HT-29 (cell line): ENCODE measurements at places on chromosomes 7 and 10.

DNA sequence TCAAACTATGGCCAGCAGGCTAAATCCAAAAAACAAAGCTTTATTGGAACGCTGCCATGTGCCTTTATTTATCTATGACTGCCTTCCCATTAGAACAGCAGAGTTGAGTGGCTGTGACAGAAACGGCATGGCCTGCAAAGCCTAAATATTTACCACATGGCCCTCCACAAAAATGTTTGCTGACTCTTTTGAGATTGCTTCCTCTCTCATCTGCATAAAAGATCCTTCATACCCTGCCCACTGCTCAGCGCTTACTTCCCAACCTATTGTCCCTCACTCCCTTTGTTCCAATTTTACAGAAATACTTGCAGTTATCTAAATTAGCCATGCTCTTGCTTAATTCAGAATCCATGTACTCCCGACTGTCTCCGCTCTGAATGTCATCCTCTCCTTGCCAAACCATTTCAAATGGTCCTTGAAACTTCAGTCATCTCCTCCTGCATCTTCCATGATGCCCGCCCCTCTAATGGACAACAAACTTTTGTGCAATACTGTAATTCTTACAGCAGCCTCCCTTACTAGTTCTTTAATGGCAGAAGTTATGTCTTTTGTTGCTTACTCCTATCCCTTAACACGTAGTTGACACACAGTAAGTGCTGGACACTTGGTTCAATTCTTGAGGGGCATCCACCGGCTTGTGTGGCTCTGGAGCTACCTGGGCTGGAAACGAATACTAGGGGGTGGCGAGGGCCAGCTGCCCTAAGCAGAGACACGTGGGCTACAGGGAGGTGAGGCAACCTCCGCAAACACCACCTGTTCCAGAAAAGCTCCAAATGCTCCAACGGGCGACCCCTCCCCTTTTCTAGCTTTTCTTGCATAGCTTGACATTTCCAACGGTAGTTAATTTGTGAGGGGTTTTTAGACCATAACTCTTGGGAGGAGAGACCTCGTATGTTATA is 832 bp downstream of the XRCC2 start:
- peak; percentile 71 for DNase-seq

GRCh38 chr7:111390000-111390399 is 172.3 kb downstream of the IMMP2L start:
- DNase-seq = no peak

GRCh38 chr7:744854-745430 is 17.9 kb upstream of the PRKAR1B start:
- no peak for DNase-seq

- no peak for DNase-seq
Measured at GRCh38 chr7:3978839-3979238, 677.8 kb downstream of the SDK1 start.

DNA sequence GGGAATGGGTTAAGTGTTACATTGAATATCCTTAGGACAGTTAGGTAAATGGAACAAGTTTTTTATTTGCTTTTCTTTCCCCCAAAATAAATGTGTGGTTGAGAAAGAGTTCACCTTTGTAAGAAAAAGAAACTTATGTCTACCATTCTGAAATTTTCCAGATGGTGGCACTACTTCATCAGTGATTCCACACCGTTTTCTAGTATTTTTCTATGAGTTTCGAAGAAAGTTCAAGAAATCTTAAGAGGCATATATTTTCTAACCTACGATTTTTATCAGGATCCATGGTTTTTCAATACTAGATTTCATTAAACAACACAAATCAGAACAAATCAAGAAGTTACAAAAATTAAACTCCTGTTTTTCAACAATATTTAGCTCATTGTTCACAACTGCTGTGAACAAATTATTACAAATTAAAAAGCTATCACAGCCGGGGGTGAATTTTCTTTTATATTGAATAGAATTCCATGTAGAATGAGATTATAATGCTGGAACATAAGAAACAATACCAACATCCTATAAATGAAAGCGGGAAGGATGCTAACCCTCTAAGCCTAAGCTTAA is 163.1 kb upstream of the NPVF start:
- DNase-seq = peak; percentile 34

DNA sequence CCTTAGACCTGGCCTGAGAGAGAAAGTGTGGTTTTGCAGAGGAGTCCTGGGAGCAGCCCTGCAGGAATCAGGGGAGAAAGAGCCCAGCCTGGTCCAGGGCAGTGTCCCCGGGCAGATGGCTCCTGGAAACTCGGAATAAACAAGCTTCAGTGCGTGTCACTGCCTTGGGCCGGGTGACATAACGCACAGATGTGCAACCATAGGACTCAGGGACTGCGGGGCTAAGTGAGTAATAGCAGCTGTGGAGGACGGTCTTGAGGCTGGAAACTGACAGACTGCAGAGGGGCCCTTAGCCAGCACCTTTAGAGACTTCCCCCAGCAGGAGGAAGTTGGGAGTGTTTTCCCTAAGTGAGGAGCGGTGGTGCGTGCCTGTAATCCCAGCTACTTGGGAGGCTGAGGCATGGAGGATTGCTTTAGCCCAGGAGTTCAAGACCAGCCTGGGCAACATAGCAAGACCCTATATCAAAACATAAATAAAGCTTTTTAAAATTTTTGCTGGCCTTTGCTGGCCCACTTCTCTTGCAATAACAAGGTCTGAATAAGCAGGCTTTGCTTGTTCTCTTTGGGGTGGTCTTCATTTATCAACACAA is 5.3 kb upstream of the CLIP2 start:
- DNase-seq = no peak

GRCh38 chr10:129030996-129031843 is 435.8 kb upstream of the MGMT start:
- DNase-seq = peak; percentile 62

- peak; percentile 55 for DNase-seq
Measured at GRCh38 chr7:110573862-110574528, 516.9 kb upstream of the LRRN3 start.

- no peak for DNase-seq
Measured at GRCh38 chr7:142263598-142264380, 5.9 kb upstream of the PRSS58 start.

GRCh38 chr10:107423903-107424302 is 259.4 kb upstream of the SORCS1 start:
- DNase-seq = no peak

GRCh38 chr7:3544202-3544601 is 243.2 kb downstream of the SDK1 start:
- no peak for DNase-seq

GRCh38 chr7:50450590-50451032 is 461 bp upstream of the FIGNL1 start:
- no peak for DNase-seq

DNA sequence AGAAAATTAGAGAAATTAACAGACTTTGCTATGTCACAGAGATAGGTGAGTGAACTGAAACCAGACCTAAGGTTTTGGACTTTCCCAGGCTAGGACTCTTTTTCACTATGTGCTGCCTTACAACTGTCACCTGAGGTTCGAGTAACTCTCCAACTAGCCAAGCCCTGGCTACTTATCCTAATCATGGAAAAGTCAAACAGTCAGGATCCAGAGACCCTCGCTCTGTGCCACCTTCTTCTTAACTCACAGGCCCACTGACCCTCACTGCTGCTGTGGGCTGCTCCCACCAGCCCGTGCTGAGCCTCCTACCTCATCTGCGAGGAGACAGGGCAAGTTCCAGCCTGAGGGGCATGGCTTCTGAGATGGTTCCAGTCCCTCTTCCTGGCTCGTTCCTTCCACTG is 211.4 kb upstream of the KLF14 start:
- DNase-seq = no peak

GRCh38 chr7:23938937-23939552 is 229.0 kb downstream of the STK31 start:
- peak; percentile 68 for DNase-seq

- no peak for DNase-seq
Measured at GRCh38 chr10:10055656-10056442, 961.8 kb upstream of the CELF2 start.

GRCh38 chr10:115001506-115002381 is 63.7 kb downstream of the TRUB1 start:
- DNase-seq = no peak

DNA sequence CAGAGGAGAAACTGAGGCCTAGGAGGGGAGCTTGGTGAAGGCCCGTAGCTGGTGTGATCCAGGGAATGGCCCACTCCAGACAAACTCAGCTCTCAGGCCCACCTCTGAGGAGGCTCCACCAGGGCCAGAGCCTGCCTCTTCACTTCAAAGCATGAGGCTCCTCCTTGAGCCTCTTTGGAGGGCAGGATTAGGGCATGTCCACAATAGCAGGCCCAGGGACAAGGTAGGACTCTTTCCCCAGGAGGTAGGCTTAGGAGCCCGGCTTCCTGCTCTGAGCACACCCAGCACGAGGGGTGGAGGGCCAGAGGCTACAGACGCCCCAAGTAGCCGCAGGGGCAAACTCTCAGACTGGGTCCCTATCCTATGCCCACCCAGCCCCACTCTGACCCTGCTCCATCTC is 164.6 kb upstream of the ZMIZ1 start:
- no peak for DNase-seq

DNA sequence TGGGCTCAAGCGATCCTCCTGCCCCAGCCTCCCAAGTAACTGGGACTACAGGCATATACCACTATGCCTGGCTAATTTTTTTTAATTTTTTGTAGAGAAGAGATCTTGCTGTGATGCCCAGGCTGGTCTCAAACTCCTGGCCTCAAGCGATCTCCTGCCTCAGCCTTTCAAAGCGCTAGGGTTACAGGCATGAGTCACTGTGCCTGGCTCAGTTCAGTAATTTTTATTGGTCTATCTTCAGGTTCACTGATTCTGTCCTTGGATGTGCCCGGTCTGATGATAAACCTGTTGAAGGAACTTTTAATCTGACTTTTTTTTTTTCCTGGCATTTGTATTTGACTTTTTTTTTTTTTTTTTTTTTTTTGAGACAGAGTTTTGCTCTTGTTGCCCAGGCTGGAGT is 40.1 kb upstream of the STRIP2 start:
- no peak for DNase-seq

GRCh38 chr7:118288098-118288497 is 63.6 kb downstream of the ANKRD7 start:
- DNase-seq = no peak

GRCh38 chr7:105298439-105298894 is 90.3 kb downstream of the SRPK2 start:
- DNase-seq = no peak

DNA sequence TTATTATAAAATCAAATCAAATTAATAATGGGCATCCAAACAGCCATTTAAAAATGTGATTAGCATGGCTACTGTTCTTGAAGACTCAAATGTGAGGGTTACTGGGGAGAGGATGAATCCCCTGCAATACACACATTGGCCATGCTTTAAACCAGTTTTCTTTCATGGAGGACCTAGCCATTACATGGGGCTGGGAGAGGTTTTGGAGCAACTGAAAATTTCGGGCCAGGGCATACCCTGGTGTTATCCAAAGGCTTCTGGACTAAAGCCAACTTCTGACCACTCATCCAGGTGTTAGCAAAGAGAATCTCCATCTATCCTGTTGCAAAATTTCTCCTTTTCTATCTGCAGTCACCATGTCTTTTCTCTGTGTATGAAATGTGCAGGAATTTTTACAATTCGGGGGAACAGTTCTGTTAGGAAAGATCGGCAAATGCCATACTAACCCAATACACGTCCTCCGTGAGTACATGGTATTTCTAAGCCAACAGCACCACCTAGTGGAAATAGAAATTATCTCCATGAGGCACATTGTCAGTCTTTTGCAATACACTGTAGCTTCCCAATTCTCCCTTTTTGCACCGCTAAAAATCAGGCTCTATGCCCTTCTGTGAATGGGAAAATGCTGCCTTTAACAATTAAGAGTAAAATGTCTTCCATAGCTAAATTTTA is 47.0 kb upstream of the ZNF107 start:
- peak; percentile 85 for DNase-seq

DNA sequence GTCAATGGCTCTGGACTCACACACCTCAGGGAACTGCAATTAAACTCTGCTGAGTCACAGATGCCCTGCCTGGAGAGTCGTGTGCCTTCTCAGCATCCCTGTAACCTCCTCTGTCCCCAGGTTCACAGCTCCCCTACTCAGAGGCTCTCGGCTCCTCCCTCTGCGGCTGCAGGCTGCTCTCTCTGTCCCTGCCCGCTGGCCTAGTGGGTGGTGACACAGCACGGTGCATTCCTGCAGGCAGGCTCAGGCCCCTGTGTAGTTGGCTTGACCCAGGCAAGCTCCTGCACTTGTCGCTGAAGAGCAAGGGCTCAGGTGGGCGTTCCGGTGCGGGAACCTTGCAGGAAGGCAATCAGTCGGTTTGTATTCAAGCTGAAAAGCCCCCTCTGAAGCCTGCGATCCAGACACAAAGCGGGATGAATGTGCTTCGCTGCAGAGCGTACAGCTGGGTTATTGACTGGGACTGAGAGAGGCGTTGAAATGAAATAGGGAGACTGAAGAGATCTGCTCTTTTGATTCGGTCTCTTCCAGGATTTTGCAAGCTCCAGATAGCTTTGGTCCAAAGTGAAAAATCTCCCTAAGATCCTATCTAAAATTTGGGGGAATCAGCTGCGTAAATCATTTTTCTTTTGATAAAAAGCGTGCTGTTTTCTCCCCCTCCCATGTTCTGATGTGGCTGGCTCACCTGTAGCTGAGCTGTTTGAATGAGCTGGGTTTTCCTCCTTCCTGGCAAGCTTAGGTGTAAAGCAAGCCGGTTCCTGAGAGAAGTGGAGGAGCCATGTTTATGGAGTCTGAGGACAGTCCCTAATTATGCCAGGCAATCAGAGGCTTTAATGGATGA is 208.7 kb upstream of the PHYHIPL start:
- DNase-seq = peak; percentile 50

- DNase-seq = no peak
Measured at GRCh38 chr7:42347616-42348015, 110.6 kb upstream of the GLI3 start.

DNA sequence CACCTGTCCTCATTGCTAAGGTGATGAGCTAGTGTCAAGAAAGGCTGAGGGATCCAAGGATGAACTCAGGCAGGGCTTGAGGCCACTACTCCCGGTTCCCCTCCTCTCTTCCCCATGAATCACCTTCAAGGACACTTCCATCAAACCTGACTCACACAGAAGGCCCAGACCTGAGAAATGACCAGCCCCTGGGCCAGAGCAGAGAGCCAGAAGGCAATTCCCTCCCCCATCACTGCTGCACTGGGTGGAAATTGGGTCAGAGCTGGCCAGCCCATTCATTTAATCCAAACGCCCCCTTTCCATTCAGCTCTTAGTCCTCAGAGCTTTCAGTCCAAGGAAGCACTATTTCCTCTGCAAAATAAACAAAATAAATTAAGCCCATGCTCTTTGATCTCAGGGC is 182.0 kb downstream of the KCNMA1 start:
- DNase-seq = no peak

GRCh38 chr10:69962746-69963135 is 89.9 kb upstream of the MACROH2A2 start:
- DNase-seq = no peak

DNA sequence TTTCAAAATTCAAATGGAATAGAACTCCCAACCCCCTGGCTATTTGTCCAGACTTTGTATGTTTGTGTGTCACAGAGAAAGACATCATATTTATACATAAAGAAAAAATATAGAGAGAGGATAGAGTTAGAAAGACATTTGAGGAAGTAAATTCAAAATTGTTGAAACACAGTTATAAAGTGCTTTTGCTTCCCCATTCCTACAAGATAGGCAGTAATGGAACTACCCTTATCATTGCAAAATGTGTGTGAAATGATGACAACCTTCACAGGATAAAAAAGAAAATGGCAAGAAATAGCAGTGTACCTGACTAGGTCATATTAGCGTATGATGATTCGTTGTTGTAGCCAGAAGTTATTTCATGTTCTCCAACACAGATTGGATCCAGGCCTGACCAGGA is 63.1 kb downstream of the FZD1 start:
- DNase-seq = no peak
